ENCODE measurements at places on chromosomes 5 and 9. TPM values are rescaled to one million over a fixed set of nuclear protein-coding genes. Genes with fewer than 3 reads are reported as not detected.

GRCh38 chr5:79560771-79561524 lies 47.0 kb upstream of the HOMER1 start:
- H3K4me3 ChIP-seq, result peak overlapping the region; percentile 19
- peak; percentile 13 for DNase-seq
- H3K4me1 ChIP-seq, result peaks cover 48% of the 10 kb centered on the region

GRCh38 chr5:105593011-105593760 lies 2030.6 kb upstream of the NUDT12 start:
- no peaks in the 10 kb centered on the region for H3K4me1 ChIP-seq
- no peak overlapping the region for H3K27ac ChIP-seq
- no peaks in the 10 kb centered on the region for H3K27me3 ChIP-seq
- no peak for DNase-seq
- H3K36me3 ChIP-seq, result no peaks in the 10 kb centered on the region

DNA sequence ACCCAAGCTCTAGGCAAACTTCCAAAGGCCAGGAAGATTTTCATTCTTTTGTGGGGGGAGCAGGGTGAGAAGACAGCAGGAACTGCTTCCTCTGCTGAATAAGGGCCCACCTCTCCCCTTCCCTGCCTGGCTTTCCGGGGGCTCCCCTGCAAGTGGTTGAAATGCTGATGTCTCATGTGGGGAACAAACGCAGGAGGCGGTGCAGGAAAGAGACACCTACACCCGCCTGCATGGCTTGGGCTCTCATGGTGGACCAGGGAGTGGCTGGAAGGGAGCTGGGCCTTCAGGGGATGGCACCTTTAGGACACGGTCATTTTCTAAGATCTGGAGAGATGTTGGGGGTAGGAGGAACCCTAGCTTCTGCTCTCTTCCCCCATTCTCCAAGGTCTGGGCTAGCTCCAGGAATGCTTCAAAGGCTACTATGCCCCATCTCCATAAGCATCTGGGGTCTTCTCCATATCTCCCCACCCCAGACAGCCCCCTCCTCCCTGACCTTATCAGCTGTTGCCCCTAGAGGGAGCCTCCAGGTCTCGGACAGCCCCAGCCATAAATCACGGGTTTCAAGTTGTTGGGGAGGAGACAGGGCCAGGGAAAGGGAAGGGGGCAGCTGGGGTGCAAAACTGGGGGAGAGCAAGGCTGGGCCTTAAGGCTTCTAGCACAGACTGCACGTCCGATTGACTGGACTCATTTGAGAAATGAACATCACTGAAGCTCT lies 76.6 kb downstream of the PSD2 start:
- H3K27me3 ChIP-seq, result peaks cover 3% of the 10 kb centered on the region
- H3K4me1 ChIP-seq, result no peaks in the 10 kb centered on the region
- no peak overlapping the region for H3K27ac ChIP-seq

DNA sequence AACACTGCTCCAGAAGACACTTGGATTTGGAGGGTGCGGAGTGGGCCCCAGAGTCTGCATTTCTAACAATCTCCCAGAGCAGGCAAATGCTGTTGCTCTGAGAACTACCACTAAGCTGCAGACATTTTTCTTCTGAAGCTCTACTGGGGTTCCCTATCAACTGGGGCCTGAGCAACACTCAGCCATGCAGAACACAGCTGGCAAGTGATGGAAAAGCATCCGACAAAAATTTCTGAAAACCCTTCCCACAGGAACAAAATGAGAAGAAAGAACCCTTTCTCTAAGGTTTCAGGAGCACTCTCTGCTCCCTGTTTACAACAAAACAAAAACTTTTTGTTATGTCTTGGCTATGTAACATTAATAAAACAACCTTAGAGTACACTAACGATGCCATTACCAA lies 516.9 kb downstream of the CTNND2 start:
- H3K27me3 ChIP-seq, result peaks cover 29% of the 10 kb centered on the region
- no peak overlapping the region for H3K27ac ChIP-seq
- no peak for DNase-seq
- no peaks in the 10 kb centered on the region for H3K36me3 ChIP-seq
- H3K4me3 ChIP-seq, result no peak overlapping the region
- H3K4me1 ChIP-seq, result peaks cover 4% of the 10 kb centered on the region

DNA sequence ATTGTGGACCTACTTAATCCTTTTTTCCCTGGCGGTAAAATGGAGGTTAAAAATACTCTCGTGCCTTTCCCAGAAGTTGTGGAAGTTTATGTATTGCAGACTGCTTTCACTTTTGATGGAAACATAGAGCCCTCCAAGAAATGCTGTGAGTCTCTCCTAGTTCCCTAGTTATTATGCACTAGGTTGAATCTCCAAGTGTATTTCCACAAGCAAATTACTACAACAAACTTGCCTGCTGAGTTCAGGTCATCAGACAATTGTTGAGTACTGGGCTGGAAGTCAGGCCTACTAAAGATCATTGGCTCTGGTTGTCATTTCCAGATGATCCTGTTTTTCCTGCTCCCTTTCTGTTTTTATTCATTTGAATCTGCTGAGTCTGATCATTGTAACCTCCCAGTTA lies 104.1 kb downstream of the CD180 start:
- H3K27me3 ChIP-seq, result no peaks in the 10 kb centered on the region
- no peak overlapping the region for H3K4me3 ChIP-seq
- H3K36me3 ChIP-seq, result no peaks in the 10 kb centered on the region
- no peaks in the 10 kb centered on the region for H3K4me1 ChIP-seq

DNA sequence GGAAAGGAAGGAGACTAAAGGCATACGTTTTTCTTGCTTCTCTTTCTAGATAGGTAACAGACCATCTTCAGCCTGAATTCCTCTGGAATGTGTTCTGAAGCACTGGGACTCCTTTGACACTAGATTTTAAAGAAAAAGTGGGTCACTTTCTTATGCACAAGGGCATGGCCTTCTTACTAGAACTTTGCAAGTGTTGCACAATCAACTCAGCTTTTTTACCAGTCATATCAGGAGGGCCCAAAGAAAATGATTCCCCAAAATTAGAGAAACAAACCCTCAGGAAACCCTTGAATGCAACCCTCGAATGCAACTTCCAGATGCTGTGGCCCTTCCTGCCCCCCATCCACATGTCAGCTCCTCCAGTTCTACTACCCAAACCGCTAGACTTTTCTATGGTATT lies 93.9 kb downstream of the YTHDC2 start:
- no peak overlapping the region for H3K27ac ChIP-seq
- peaks cover 31% of the 10 kb centered on the region for H3K27me3 ChIP-seq
- DNase-seq, result no peak
- H3K4me1 ChIP-seq, result peaks cover 19% of the 10 kb centered on the region
- H3K4me3 ChIP-seq, result no peak overlapping the region
- no peaks in the 10 kb centered on the region for H3K36me3 ChIP-seq

DNA sequence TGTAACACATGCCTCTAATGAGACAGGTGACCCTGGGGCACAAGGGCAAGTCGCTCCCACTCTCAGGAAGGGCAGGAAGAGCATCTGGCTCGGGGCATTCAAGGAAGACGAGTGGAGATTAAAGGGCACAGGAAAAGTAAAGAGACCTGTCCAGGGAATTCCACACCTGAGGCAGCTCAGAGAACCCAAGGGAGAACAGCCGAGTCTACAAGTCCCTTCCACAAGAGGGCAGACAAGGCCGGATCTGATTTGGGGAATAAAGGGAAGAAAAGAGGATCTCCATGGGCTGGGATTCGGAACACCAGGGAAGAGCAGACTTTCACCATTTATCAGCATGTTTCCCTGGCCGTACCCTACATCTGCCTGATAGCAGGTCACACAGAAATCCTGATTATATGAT lies 28.1 kb downstream of the GPX3 start:
- H3K36me3 ChIP-seq, result peaks cover 91% of the 10 kb centered on the region
- no peak for DNase-seq
- H3K27me3 ChIP-seq, result no peaks in the 10 kb centered on the region
- no peak overlapping the region for H3K4me3 ChIP-seq
- H3K4me1 ChIP-seq, result peaks cover 14% of the 10 kb centered on the region

DNA sequence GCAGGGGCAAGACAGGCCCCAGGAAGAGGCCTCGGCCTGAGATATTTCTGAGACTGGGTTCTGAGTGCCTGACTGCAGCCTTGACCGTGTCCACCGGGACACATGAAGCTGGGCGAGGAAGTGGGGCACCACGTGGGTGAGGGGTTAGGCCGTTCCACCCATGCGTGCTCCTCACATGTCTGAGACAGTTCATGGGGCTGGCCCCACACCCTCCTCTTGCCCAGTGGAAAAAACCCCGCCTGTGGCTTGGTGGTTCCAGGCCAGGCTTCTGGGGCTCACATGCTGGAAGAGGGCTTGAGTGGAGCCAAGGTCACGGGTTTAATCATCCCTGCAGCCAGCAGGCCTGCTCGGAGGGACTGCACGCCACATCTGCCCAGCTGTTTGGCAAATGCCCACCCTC lies 11.4 kb downstream of the HMCN2 start:
- no peak overlapping the region for H3K27ac ChIP-seq
- H3K4me1 ChIP-seq, result no peaks in the 10 kb centered on the region
- no peak overlapping the region for H3K4me3 ChIP-seq
- no peaks in the 10 kb centered on the region for H3K36me3 ChIP-seq
- peaks cover 8% of the 10 kb centered on the region for H3K27me3 ChIP-seq
- no peak for DNase-seq

DNA sequence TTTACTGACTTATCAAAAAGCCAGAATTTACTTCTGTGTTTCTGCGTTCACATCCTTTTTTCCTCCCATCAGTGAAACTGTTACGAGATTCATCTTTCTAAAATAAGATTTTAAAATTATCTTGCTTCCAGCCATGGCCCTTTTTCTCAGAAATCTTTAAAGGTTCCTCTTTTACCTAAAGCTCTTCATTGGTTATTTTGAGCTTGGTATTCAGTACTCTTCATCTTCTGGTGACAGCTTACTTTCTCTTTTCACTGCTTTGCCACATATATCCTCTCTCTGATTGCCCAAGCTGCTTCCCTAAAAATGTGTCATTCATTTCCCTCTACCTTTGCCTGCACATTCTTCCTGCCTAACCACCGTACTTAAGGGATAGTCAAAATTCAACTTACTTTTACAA lies 32.3 kb downstream of the TGFBR1 start:
- no peaks in the 10 kb centered on the region for H3K27me3 ChIP-seq
- no peak overlapping the region for H3K4me3 ChIP-seq
- no peak for DNase-seq
- peaks cover 43% of the 10 kb centered on the region for H3K4me1 ChIP-seq

GRCh38 chr5:112743631-112744030 lies 5.9 kb downstream of the APC start:
- H3K27me3 ChIP-seq, result no peaks in the 10 kb centered on the region
- H3K4me1 ChIP-seq, result peaks cover 4% of the 10 kb centered on the region
- no peaks in the 10 kb centered on the region for H3K36me3 ChIP-seq
- H3K27ac ChIP-seq, result no peak overlapping the region
- H3K4me3 ChIP-seq, result no peak overlapping the region

- H3K4me3 ChIP-seq, result no peak overlapping the region
- no peak overlapping the region for H3K27ac ChIP-seq
- H3K4me1 ChIP-seq, result peaks cover 5% of the 10 kb centered on the region
- no peak for DNase-seq
- no peaks in the 10 kb centered on the region for H3K36me3 ChIP-seq
- peaks cover 2% of the 10 kb centered on the region for H3K27me3 ChIP-seq
Measured at GRCh38 chr9:87118594-87118993, 171.3 kb upstream of the GAS1 start.

DNA sequence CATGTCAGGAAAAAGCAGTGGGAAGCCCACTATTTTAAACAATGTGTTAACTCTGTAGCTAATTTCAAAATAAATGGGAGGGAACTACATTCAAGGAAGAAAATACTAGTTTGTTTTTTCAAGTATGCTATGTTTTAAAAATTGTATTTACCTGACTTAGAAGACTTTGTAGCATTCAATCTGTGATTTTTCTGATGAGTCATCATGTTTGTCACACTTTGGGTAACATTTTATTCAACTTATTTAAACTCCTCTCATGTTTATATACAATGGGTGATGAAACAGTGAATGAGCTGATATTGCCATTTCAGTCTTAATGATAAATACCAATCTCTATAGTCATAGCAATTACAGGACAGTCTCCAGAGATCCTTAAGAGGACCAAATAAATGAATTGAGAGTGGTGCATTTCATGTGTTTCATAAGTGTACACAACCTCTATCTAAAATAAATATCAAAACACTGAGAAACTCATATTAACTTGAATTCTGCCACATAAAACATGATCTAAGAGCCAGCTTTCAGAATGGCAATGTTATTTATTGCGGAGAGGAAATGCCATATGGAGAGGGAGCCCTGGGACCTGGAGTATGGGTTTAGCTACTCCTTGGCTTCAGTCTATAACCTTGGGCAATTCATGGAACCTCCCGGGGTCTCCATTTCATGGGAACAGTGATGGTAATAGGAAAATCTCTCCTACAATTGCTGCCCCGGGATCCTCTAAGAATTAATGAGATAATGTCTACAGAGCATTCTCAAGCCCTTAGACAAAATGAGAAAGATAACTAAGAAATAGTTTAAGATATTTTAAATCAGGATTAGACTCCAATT lies 913.9 kb downstream of the TLE4 start:
- H3K27me3 ChIP-seq, result no peaks in the 10 kb centered on the region
- DNase-seq, result no peak
- no peaks in the 10 kb centered on the region for H3K36me3 ChIP-seq
- H3K27ac ChIP-seq, result no peak overlapping the region
- H3K4me1 ChIP-seq, result no peaks in the 10 kb centered on the region

- H3K36me3 ChIP-seq, result no peaks in the 10 kb centered on the region
- no peak for DNase-seq
- H3K4me3 ChIP-seq, result no peak overlapping the region
- no peak overlapping the region for H3K27ac ChIP-seq
Measured at GRCh38 chr5:112063856-112064255, 306.9 kb upstream of the NREP start.

GRCh38 chr9:6838158-6838557 lies 80.4 kb downstream of the KDM4C start:
- H3K27ac ChIP-seq, result no peak overlapping the region
- H3K4me3 ChIP-seq, result no peak overlapping the region
- no peaks in the 10 kb centered on the region for H3K4me1 ChIP-seq
- H3K27me3 ChIP-seq, result no peaks in the 10 kb centered on the region
- H3K36me3 ChIP-seq, result peaks cover 39% of the 10 kb centered on the region
- DNase-seq, result no peak

- peaks cover 11% of the 10 kb centered on the region for H3K36me3 ChIP-seq
- no peak overlapping the region for H3K27ac ChIP-seq
- peaks cover 41% of the 10 kb centered on the region for H3K4me1 ChIP-seq
- peak overlapping the region; percentile 52 for H3K4me3 ChIP-seq
- H3K27me3 ChIP-seq, result peaks cover 3% of the 10 kb centered on the region
Measured at GRCh38 chr5:151225071-151225470, 1.2 kb upstream of the CCDC69 start.

The CAMK4 gene
- total RNA-seq, result 71.8 TPM

The CYSRT1 gene
- total RNA-seq, result 0.50 TPM

The ASPN gene
- total RNA-seq, result not detected

The BHMT gene
- not detected for total RNA-seq

The POC5 gene
- total RNA-seq, result 16.5 TPM

The SLC1A1 gene
- total RNA-seq, result 0.14 TPM

The SELENOP gene
- total RNA-seq, result not detected

The ZFYVE16 gene
- 11.4 TPM for total RNA-seq

The NOXA1 gene
- total RNA-seq, result 0.46 TPM
